DMS153 (cell line): ENCODE measurements at places on chromosomes 2 and 18.

DNA sequence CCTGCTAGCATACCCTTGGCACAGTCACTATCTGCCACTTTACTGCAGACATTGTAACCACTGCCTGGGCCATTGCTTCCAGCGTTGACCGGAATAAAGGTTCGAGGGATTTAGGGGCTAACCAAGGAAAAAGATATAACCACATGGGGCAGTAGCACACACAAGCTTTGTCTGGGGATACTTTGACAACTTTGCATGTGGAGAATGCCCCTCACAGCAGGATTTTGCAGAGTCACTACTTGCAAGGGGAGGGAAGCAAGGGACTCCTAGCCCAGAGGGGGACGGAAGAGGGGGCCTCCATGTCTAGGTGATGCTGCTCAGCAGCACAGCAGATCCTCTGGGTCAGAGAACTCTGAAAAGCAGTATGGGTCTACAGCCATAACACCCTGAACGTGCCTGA is 138.7 kb downstream of the SPP2 start:
- DNase-seq, result no peak

DNA sequence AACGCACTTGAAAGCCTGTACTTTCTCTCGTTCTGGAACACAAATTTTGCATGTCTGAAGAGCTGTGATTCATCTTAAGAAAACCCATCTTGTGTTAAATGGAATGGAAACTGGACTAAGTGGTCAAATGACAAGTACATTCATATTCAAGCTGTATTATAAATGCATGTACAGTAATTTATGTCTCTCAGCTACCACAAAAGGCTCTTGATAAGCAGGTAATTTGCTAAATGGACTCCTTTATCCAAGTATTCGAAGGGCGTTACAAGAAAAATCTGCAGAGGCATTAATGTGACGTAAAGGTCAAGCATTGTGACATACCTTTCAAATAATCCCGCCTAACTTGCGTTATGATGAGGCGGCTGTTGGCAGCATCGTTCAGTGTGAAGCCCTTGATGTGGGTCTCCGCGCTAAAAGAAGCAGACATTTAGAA is 66.6 kb downstream of the ABCG8 start:
- no peak for DNase-seq

- no peak for DNase-seq
These were observed 249.7 kb downstream of the GLI2 start for GRCh38 chr2:120985174-120985996.

DNA sequence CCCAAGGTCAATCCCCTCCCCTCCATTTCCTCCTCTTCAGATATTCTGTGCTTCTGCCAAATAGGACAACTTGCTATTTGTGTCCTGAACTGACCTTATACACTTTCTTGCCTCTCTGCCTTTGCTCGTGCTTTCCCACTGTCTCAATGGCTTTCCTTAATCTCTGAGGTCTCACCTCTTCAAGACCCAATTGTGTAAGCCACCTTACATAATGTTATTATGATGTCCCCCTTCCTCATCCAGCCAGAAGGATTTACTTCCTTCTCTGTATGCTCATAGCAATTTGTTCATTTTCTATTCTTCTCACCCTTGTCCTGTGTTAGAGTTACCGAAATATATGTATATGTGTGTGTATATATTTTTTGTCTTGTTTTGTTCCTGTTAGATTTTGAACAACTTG is 26.9 kb upstream of the DARS1 start:
- DNase-seq, result no peak

- no peak for DNase-seq
These were observed 71.7 kb downstream of the GALNT14 start for GRCh38 chr2:31066551-31066950.

GRCh38 chr18:5449858-5450509 is 93.8 kb downstream of the EPB41L3 start:
- DNase-seq, result no peak

- no peak for DNase-seq
These were observed 208.1 kb upstream of the RND3 start for GRCh38 chr2:150695451-150696135.

GRCh38 chr18:45361125-45361851 is 254.0 kb upstream of the SLC14A2 start:
- DNase-seq, result no peak
